CD4-positive, alpha-beta T cell (primary cell): ENCODE measurements at places on chromosomes 11 and 22.

GRCh38 chr22:26804911-26805539 is 147.6 kb downstream of the MIAT start:
- no peak for DNase-seq

DNA sequence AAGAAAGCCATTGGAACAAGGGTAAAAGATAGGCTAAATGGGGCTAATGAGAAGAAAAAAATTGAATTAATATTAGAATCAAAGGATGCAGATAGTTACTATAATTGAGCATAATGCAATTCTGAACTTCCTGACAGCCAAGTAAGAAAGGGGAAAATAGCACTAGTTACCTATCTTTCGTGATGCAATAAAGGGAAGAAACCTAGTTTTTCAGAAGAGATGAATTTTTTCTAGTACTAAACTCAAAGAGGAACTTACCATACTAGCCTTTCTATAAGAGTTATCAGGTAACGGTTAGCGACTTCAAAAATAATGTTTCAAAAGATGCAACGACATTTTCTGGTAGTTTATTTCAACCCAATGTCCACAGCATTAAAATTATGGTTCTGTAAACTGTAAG is 8.8 kb upstream of the WT1 start:
- DNase-seq: no peak

GRCh38 chr11:80899381-80899780 is 1458.6 kb upstream of the TENM4 start:
- no peak for DNase-seq

GRCh38 chr11:133985981-133986944 is 29.5 kb upstream of the IGSF9B start:
- no peak for DNase-seq

DNA sequence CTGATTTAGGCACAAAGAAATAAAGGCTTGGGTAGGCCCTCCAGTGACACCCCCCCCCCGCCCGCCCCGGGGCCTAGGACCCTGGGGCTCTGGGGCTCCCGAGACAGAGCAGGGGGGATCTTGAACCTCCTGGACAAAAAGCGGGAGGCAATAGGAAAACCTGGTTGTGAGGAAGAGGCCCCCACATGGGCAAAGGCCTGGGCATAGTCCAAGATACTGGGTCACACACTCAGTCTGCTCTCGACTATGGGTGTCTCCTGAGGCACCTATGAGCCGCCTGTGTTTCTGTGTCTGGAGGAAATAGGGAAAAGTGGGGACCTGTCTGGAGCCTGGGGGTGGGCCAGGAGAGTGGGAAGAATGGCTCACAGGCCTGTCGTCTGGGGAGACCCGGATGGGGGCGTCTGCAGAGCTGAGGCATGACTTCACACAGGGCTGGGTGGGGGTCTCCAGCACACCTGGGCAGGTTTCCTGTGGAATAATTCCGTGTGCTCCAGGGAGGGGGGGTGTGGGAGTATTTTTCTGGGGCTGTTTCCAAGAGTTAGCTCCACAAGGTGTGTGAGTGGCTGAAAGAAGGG is 2.4 kb upstream of the MN1 start:
- DNase-seq: no peak

DNA sequence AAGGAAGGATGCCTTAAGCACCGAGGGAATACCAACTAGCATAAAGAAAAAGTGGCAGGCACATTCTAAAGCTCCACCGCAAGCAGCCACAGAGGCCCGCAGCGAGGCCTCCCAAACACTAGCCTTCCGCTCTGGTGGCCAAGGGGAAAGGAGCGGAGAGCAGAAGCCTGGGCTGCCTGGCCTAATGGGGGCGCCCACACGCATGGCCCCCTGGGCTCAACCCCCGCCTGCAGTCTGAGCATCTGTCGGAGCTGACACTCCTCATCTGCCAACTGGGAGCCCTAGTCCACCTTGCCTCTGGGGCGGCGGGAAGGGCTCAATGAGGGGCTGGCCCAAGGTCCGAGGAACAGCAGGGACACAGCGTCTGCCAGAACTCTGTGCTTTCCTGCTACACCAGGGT is 50.1 kb upstream of the WNT11 start:
- DNase-seq: no peak

- no peak for DNase-seq
Measured at GRCh38 chr11:71472357-71472885, 19.4 kb downstream of the NADSYN1 start.

DNA sequence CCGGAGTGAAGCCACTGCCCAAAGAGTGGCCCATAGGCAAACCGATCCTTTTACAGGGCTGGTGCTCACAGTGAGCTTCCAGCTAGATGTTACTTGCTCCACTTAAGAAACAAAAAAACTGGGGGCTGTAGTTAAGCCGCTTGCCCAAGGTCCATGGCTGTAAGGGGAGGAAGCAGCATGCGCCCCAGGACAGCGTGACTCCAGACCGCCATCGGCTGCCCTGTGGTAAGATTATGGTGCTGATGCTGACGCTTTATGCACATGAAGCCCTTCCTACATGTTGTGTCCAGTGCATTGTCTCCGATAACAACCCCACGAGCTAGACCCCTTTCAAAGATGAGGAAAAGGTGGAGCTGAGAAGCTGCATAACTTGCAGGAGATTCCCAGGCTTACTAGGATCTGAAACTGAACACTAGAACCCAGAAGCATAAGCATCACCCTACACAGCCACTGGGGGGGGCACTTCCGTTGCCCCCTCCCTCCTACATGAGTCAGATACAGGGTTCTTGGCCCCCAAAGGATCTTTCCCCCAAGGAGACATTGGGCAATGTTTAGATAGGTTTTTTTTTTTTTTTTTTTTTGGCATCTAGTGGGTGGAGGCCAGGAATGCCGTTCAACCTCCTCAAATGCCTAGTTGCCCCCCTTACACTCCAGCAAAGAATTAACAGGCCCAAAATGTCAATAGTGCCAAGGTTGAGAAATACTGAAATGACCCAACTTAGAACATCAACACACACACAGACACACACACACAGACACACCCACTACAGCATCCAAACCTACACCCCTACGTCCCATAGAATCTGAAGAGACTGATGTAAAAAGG is 53.9 kb downstream of the MN1 start:
- no peak for DNase-seq

DNA sequence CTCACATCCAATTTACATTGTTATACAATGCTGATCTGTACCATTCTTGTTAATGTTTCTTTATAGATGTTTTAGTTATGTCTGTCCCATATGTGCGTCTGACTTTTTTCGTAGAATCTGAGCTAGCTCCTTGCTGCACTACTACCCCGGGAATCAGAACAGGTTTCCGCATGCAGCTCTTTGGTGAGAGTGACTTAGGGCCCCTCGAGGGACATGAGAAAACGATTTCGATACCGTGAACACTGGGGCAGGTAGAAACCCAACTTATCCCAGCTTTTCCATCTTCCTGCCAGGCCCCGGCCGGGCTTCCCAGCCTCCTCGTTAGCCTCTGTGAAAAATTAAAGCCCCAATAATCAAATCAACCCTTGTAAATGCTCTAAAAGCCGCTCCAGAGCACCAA is 23.4 kb upstream of the PKNOX2 start:
- DNase-seq: no peak
